CD8-positive, alpha-beta T cell (primary cell): ENCODE measurements at places on chromosomes 2 and 18. TPM values are rescaled to one million over a fixed set of nuclear protein-coding genes. Genes with fewer than 3 reads are reported as not detected.

HOXD1 gene
- total RNA-seq, result not detected

NGEF gene
- total RNA-seq, result not detected

DNA sequence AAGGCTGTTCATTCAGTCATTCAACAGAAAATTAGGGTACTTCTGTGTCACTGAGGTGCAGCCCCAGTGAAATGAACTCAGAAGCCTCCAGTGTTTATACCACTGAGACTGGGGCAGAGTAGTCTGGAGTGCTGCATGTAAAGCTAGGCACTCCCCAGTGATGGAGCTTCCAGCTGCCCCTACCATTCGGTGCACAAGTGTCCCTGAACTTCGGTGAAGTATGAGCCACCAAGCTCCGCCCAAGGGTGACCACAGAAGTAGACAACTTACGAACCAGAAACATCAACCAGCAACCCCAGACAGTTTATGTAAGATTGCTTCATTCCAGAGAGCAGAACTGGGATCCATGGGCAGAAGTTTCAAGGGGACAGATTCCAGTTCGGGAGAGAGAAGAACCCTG, 70.6 kb upstream of the FOSL2 start:
- no peak for DNase-seq

DNA sequence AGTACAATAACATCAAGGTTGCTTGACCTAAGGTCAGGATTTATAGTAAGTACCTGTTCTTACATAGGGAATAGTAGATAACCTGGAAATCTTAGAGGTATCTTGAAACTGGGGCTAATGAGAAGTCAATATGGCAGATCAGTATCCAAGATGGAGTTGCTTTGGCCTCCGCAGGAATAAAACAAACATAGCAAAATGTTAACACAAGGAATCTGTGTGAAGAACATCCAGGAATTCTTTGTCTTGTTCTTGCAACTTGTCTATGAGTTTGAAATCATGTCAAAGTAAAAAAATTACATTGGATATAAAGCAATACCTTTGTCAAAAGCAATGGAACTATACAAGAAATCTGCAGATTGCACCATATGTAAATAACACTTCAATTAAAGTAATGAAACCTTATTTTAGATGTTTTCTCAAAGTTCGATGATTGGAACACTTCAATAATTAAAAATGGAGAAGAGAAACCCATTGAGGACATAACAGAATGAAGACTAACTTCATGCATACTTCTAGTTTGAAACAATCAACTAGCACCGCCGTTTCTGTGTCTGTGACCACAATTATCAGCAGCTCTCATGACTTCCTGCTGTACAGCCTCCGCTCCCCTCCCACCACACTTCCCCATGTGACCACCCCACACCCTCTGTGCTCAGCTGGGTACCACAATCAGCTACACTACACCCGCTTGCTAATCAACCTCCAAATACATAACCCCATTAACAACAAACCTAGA, 27.6 kb downstream of the C2orf76 start:
- peak; percentile 70 for DNase-seq

GRCh38 chr2:186328838-186329237, 157.2 kb upstream of the ZC3H15 start:
- DNase-seq, result no peak

- DNase-seq, result no peak
These were observed 11.6 kb downstream of the ATG16L1 start for GRCh38 chr2:233263045-233263570.

GRCh38 chr2:238302087-238302486, 13.7 kb upstream of the PER2 start:
- DNase-seq, result no peak

- DNase-seq, result no peak
These were observed 9.9 kb downstream of the ALPK2 start for GRCh38 chr18:58618822-58619595.
